ENCODE measurements at places on chromosomes 4 and X.

DNA sequence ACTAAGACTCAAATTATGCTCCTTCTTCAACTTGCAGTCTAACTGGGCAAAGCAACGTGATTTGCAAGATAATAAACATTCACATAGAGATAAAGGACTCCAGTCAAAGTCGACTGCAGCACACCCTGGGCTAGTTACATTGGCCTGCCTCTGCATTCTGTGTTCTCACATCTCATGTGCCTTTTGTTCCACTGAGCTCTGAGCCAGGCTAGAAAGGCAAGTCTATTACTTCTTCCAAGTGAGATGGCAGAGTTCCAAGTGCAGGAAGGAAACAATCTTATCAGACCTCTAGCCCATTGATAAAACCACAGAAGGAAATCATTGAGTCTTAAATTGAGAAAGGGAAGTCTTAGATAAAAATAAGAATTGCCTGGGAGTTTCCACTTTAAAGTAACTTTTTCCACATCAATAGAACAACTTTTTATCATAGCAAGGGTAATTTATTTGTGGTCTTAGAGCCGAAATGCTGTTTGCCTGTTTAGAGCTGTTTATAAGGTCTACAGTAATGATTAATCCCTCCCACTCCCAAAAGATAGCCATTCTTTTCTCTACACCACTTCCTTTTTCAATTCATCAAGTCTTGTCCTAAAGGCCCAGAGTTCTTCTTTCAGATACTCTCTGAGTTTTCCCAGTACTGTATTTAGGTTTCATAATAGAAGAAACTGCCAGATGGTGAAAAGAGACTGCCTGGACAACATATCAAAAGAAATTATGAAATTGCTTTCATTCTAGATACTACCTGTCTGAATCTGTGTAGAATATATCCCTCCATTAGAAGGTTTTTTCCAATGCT, 200.2 kb downstream of the GUCY2F start:
- no peak for DNase-seq

DNA sequence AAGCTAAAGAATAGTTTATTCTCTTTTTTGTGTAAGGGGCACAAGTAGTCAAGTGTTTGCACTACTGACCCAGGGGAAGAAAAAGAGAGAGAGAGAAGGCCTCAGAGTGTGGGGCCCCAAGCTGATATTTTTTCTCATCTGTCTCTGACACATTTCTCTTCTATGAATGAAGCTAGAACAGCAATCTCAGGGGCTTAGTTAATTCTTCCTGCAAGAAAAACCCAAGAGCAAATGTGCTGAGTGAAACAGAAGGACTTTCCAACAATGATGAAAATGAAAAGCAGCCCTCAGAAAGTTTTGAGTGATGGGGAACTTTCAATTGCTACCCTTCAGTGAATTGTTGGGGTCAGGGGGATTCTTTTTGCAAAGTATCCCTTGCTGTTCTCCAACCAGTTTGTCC, 9.2 kb upstream of the MSN start:
- no peak for DNase-seq

DNA sequence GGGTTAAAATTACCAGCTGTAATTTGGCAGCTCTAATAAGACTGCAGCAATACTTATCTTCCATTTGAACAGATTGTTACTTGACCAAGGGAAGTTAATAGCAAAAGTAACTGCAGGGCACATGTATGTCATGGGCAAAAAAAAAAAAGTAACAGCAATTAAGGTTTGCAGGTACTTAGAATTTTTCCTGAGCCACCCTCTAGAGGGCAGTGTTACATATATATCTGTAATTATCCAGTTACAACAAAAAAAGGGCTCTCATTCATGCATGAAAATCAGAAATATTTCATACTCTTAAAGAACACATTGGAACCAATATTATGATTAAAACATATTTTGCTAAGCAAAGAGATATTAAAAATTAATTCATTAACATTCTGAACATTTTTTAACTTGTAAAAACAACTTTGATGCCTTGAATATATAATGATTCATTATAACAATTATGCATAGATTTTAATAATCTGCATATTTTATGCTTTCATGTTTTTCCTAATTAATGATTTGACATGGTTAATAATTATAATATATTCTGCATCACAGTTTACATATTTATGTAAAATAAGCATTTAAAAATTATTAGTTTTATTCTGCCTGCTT, 25.1 kb downstream of the XIAP start:
- DNase-seq, result no peak

- no peak for DNase-seq
These were observed 80.8 kb downstream of the NPFFR2 start for GRCh38 chr4:72112514-72113156.

- DNase-seq, result no peak
These were observed 22.8 kb downstream of the GPRIN3 start for GRCh38 chr4:89284828-89285227.

GRCh38 chr4:5704276-5704675, 4.1 kb downstream of the EVC2 start:
- no peak for DNase-seq

GRCh38 chrX:68177542-68177941, 255.8 kb downstream of the OPHN1 start:
- no peak for DNase-seq

DNA sequence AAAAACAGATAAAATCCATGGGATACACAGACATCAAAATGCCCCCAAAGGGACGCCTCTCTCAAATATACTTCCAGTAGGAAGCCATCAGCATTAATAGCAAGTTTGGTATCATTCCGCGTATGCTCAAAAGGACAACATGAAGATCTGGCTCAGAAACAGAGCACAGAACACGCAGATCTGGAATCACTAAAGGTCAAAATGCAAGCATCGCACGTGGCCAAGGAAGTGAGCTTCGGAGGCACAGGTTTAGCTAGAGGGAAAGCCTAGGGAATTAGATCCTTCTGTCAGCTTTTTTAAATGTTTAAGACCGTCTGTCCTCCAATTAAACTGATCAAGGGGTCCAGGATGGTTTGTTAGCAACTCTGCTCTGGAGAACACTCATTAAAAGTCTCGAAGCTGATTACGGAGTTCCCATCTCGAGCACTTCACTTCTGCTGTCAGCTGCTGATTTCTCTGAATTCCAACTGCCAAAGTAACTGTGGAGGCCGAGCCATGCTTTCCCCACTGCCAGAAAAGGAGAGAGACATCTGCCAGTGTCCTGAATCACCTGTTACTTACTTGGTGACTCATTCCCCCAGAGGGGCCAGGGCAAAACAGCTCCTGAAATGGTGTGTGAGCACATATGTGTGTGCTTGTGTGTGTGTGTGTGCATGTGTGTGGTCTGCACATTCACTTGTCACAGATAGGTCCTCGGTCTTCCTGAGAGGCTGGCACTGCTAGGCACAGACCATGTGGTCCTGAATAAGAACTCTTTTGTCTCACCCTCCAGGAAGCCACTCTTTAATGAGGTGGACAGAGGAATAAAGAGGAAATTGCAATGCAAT, 177.7 kb upstream of the PPARGC1A start:
- DNase-seq, result peak; percentile 16

- DNase-seq, result no peak
These were observed 17.9 kb downstream of the VSIG4 start for GRCh38 chrX:66021765-66022631.

GRCh38 chr4:73507541-73507940, 26.0 kb downstream of the AFM start:
- DNase-seq, result no peak

- peak; percentile 76 for DNase-seq
These were observed 35.5 kb upstream of the SORBS2 start for GRCh38 chr4:185847352-185848097.

GRCh38 chrX:6759655-6760375, 224.9 kb upstream of the VCX3A start:
- DNase-seq, result no peak

GRCh38 chr4:48388525-48389154, 47.3 kb downstream of the SLAIN2 start:
- no peak for DNase-seq

DNA sequence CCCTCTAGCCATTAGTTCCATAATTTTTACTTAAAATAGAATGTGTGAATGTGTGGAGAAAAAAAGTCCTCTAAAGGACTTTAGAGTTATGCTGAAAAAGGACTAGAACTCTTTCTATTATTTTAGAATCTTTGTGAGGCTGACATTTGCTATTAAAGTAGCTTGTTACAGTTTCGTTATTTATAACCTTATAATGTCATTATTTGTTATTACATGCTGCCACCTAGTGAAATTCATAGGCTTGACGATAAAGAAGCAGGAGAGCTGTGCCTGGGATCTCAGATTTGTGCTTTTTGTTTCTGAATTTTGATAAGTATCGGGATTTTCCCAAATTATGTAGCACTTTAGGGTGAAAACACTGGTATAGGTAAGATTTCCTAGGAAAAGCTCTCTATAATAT, 38.5 kb upstream of the TAPT1 start:
- no peak for DNase-seq

DNA sequence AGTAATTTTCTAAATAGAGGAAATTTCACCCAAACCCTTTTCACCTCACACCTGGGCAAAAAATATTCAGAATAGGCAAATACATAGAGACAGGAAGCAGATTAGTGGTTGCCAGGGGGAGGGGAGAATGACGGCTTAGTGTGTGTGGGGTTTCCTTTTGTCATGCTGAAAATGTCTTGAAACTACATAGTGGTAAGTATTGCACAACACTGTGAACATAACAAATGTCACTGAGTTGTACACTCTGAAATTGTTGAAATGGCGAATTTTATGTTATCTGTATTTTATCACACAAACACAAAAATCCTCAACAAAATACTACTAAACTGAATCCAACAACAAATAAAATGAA, 60.7 kb upstream of the PLAC1 start:
- DNase-seq, result no peak

GRCh38 chr4:124203613-124204238, 508.8 kb downstream of the ANKRD50 start:
- no peak for DNase-seq

DNA sequence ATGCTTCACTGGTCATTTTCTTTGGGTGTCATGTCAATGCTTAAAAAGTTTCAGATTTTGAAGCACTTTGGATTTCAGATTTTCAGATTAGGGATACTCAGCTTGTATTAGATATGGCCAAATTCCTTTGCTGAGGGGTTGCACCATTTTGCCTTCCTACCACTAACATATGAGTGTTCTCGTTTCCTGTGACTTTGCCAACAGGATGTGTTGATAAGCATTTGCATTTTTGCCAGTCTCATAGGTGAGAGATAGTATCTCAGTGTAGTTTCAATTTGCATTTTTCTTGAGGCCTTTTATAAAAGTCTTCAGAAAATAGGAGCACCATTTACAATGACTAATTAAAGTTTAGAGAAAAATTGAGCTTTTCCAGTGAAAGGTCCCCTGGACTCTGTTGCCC, 71.6 kb upstream of the CLCN4 start:
- DNase-seq, result no peak

- no peak for DNase-seq
These were observed 2.7 kb upstream of the XKRX start for GRCh38 chrX:100931218-100931924.

GRCh38 chr4:77699731-77700210, 94.2 kb downstream of the CXCL13 start:
- no peak for DNase-seq

DNA sequence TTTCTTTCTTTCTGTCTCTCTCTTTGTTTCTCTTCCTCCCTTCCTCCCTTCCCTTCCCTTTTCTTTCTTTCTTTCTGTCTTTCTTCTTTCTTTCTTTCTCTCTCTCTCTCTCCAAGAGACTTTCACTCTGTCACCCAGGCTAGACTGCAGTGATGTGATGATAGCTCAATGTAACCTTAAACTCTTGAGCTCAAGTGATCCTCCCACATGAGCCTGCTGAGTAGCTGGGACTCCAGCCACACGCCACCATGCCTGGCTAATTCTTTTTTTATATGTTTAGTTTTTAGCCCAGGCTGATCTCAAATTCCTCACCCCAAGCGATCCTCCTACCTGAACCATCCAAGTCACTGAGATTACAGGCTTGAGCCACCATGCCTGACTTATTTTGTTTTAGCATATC, 64.3 kb upstream of the EMCN start:
- DNase-seq, result no peak

- DNase-seq, result peak; percentile 59
These were observed 64.9 kb upstream of the SOD3 start for GRCh38 chr4:24730256-24731001.

GRCh38 chr4:36006226-36006625, 238.1 kb downstream of the ARAP2 start:
- DNase-seq, result no peak

GRCh38 chrX:134803551-134804183, 145.4 kb upstream of the PLAC1 start:
- DNase-seq, result no peak

DNA sequence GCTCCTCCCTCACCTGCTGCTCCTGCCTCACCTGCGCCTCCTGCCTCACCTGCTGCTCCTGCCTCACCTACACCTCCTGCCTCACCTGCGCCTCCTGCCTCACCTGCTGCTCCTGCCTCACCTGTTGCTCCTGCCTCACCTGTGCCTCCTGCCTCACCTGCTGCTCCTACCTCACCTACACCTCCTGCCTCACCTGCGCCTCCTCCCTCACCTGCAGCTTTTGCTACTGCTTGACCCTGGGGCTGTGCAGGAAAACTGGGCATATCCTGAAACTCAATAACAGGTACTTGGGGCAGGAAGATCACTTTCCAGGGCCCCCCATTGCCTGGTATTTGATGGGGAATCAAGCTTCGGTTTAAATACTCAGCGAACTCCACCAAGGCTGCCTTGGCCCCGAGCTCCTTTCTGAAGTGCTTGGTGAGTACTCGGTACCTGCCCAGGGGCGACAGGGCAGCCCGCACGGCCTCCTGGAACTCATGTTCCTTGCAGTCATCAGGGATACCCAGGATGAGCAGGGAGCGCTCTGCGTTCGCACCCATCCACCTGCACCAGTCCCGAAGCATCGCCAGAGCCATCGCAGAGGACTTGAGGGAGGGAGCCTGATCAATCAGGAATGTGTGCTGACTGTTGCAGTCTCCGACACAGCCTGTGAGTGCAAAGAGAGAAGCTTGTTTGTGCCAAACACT, 2.7 kb downstream of the PNMA6E start:
- DNase-seq, result no peak

DNA sequence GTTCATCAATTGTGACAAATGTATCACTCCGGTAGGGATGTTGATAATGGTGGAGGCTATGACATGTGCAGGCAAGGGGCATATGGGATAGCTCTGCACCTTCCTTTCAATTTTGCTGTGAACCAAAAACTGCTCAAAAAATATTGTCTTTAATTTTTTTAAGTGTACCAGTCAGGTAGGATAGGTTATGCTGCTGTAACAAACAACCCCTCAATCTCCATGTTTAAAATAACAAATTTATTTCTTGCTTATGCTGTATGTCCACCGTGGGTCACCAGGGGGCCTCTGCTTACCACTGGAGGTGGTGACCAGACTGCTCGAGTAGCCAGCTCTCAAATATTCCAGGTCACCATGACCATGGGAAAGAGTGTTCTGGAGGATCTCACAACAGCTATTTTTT, 23.4 kb upstream of the MSX1 start:
- no peak for DNase-seq

DNA sequence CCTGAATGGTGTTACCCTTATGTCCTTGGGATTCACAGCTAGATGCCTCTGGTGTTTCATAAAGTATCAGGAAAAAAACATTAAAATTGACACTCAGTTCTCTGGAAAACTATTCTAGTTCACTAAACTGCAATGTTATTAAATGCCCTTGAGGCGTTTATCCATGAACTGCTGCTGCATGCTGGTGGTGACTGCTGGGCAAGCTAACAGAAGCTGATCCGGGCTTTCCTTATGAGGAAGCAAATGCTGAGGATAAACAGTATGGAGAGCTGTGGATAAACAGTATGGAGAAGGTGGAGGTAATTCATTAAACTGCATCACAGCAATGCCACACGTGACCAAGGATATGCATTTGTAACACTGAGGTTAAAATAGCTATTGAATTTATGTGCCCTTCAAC, 227.0 kb downstream of the NR3C2 start:
- DNase-seq, result no peak

GRCh38 chr4:2837904-2838496, 5.6 kb upstream of the ADD1 start:
- DNase-seq, result no peak

Data from left ventricle myocardium inferior (tissue), 1 donor.